ENCODE measurements at places on chromosomes 12 and 14.

DNA sequence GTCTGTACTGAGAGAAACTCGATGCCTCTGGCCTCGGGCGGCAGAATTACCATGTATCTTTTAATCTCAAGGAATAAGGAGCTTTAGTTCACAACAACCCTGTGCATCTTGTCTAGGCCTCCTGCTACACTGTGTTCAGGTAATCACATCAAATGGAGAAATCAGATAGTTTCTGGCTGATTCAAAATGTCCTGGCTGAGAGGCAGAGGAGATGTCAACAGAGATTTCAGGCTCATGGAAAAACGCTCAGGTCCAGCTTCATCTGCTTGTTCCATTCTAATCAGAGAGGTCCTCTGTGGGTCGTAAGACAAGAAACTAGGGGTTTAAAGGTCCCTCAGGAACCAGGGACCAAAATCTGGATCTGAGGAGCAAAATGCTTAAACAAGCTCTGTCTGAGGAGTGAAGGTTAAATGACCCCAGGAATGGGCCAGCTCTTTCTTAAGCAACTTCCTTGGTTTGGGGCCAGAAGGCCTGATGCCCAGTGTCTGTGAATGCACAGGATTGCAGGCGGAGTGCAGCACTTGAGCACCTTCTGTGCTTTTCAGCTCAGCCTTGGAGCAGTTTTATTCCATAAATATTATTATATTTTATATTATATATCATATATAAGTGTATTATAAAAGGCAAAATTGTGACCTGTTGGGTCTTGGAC is 170.2 kb upstream of the PRICKLE1 start:
- no peak for DNase-seq

GRCh38 chr12:123427036-123427769 is 9.3 kb downstream of the RILPL2 start:
- no peak for DNase-seq

- DNase-seq, result no peak
Measured at GRCh38 chr14:23530375-23531055, 21.1 kb downstream of the ZFHX2 start.

DNA sequence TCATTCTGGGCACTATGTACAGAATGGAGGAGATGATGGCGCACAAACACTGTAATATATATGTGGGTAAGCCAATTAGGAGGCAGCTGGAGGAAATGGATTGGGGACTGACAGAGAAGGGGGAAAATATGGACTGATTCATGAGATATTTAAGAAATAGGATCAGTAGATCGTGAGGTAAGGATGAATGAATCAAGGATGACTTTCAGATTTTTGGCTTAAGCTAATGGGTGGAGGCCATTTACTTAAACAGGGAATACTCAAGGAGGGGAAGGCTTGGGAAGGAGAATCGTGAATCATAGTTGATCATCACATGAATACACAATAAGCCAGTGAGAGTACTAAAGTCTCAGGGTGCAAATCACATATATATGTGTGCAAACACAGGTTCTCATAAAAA is 11.2 kb upstream of the GNPNAT1 start:
- no peak for DNase-seq

DNA sequence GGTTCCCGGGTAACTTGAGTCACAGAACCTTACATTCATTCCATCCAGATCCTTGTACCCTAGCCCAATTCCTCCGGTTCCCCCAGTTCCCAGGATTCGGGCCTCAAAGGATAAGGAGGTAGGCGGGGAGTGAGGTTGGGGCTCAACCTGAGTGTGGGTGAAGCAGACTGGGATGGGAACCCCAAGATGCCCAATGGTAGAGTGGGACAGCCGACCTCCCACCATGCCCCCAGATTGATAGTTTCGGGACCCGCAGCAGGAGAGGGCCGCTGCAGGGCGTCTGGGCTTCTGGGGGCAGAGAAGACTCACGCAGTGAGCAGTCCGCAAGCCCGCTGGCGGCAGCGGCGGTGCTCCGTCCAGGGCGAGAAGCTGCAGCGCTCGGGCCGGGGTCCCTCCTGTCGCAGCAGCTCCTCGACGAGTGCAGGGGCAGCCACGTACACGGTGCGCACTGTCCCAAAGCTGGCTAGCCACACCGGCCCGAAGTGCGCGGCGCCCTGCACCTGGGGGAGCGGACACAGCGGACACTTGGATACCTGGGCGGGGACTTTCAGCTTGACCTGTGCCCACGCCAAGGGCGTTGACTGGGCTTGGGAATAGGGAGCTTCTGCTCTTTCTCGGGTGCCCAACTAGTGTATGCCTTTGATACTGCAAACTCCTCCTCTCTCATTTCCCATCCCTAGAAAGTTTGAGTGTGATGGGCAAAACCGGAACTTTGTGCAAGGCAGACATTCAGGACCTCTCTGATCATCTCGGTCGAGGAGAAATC is 997 bp downstream of the CYP27B1 start:
- no peak for DNase-seq

- DNase-seq, result no peak
Measured at GRCh38 chr12:1533602-1534304, 60.6 kb downstream of the FBXL14 start.

DNA sequence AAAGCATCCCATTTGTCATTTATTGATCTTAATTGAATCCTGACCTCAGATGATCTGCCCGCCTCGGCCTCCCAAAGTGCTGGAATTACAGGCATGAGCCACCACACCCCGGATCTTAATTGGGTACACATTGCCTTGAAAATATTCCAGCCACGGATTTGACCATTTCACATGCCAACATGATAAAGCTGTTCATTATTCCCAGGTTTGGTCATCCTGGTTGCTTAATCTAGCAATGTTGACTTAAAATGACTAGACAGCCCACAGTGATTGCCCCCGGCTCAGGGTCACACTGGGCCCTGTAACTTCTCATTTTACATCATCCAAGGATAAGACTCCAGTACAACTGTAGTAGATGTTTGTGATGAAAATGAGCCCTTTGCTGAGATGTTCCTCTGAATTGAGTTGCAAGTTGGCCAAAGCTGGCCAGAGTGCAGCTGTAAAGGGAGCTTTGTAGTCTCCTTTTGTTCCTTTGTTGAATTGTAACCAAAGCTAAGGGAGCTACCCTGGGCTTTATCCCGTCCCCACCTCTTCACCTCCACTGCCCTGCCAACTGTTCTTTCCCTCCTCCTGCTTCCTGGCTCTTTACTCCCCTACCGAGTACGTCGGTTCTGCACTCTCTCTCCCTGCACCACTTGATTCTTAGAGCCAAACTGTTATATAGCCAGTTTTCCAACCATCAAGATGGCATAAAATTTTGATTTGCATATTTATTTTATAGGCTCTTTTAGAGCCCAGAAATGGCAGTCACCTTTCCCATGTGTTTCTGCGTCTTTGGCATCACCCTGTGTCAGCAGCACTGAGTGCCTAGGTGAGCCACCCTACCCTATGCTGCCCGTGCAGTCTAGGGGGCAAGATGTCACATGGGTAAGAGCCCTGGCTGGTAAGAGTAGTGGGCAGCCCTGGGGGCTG is 141.3 kb upstream of the HIF1A start:
- DNase-seq, result no peak

DNA sequence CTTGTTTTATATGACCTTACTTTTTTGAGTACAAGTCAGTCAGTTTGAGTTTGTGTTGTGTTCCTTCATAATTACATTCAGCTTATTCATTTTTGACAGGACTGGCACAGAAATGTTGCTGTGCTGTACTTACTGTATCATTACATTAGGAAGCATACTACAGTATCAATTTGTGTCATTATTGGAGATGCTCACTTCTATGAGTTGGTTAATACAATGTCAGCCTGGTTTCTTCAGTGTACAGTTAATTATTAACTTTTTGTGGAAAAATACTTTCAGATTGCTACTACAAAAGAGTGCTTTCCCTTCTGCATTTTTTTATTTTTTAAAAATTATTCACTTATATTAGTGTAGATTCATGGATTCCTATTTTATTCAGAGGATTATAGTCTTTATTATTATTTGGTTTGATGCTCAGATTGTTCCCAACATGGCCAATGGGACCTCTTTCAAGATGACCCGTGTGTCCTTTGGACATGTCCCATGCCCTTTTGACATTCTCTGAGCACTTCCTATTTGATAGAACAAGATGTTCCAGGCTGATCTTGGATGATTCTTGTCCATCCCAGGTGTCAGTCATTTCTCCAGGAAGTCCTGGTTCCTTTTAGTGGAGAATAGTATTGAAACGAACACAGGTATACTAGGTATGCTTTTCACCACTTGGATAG is 66.6 kb downstream of the MON2 start:
- no peak for DNase-seq

- DNase-seq, result no peak
Measured at GRCh38 chr14:73591690-73592449, at the start of gene ACOT4. TSS of gene ACOT4 (plus strand) at chr14:73591873. CDS start at chr14:73591960, 87 bp downstream.

Data from cerebellar nuclear complex (tissue), 1 donor.